ENCODE measurements at places on chromosomes 11 and 22.

DNA sequence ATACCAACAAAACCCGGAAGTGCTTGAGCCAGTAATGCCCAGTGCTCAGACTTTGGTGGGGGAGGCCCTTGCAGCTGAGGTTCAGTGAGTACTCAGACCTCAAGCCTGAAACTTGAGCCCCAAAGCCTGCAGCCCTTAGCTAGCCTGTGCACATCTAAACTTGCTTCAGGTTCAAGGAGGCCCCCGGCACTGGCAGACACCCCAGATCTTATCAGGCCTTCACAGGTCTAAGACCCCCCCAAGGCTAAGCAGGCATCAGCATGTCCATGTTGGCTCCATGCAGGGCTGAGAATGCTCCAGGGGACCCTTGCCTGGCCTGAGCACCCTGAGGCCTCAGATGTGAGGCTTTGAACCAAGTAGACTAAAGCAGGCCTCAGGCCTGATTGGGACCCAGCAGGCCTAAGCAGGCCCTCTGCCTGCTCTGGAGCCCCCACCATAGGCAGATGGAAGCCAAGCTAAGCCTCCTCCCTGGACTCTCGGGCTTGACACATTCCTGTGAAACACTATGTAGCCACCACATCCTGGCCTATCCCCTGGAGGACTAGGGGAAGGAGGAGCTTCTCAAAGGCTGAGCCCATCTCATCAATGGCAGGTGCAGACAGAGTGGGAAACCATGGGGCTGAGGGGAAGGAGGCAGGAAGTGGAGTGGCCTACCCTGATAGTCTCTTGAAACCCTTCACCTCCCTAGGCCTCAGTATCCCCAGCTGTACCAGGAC is 1.2 kb upstream of the CASTOR1 start:
- DNase-seq = no peak

DNA sequence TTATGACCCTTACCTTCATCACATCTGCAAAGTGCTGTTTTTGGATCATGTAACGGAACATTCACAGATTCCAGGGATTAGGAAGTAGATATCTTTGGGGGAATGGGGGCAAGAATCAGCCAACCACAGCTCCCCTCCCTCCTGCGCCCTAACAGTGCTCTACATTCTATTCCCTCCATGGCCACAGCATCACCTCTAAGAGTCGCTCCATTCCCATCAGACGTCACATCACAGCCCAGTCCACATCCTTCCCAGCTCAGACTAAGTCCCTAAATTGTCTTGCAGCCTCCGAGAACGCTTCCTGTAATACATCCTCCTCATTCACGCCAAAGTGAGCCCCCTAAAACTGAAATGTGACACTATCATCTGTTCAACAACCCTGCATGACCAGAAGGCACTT is 5.9 kb downstream of the SCGB1D1 start:
- no peak for DNase-seq

- DNase-seq = no peak
Observed at GRCh38 chr11:116986521-116987105, 111.6 kb downstream of the SIK3 start.

- DNase-seq = no peak
Observed at GRCh38 chr11:21723678-21724077, 469.2 kb upstream of the ANO5 start.

GRCh38 chr22:17994424-17995108 is 29.8 kb downstream of the MICAL3 start:
- DNase-seq = no peak

GRCh38 chr11:106304274-106304673 is 226.8 kb downstream of the AASDHPPT start:
- no peak for DNase-seq

DNA sequence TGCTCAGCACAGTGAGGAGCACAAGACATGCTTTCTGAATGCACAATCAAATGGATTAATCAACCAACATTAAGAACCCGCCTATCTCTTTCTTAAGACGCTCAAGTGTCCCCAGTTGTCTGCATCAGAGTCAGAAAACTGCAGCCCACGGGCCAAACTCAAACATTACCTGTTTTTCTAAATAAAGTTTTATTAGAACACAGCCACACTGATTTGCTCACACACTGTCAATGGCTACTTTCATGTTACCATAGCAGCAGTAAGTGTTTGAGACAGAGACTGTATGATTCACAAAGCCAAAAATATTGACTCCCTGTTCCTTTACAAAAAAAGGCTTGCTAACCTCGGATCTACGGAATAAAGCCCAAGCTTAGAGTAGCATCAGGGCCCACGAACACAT is 49.0 kb upstream of the ISX start:
- DNase-seq = no peak

GRCh38 chr11:313304-313786 is 495 bp upstream of the IFITM1 start:
- DNase-seq = no peak

GRCh38 chr11:125170001-125170509 is 5.5 kb downstream of the PKNOX2 start:
- no peak for DNase-seq

DNA sequence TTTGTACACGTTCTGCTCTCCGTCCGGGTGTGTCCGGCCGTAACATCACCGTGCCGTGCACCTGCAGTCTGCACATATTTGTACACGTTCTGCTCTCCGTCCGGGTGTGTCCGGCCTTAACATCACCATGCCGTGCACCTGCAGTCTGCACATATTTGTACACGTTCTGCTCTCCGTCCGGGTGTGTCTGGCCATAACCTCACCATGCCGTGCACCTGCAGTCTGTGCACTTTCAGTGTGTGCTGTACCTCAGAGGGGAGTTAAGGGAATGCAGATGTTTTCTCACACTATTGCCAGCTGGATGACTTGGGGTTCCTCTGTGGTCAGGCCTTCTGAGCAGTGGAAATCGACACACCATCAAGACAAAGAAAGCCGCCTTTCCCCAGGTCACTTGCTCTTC is 4.2 kb downstream of the TTLL8 start:
- DNase-seq = no peak

DNA sequence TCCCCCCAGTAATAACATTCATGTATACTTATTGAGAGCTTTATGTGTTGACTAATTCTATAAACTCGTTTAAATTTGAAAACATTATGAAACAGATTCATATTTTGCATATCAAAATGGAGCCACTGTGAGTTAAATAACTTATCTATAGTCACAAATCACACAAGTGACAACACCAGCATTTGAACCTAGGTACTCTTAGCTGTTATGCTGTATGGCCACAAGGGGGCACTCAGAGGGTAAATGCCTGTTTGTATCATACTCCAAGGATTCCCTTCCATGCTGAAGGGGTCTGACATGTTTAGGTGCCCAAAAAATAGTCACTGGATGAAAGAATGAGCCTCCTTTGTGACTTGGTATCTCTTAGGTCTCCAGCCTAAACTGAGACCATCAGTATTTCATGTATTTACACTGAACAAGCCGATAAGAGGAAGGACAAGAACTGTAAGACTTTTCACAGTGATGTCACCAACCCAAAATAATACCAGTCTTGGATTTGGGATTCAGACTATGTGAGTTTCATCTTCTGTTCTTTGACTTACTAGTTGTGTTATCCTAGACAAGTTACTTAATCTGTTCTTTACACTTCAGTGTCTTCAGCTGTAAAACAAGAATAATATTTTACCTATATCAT is 12.2 kb upstream of the OR52D1 start:
- peak; percentile 77 for DNase-seq

All from hepatocyte (in vitro differentiated cells).